T-helper 22 cell (primary cell): ENCODE measurements at places on chromosomes 2 and 18.

GRCh38 chr2:190159453-190159852 is 96.9 kb upstream of the MSTN start:
- no peak for DNase-seq

DNA sequence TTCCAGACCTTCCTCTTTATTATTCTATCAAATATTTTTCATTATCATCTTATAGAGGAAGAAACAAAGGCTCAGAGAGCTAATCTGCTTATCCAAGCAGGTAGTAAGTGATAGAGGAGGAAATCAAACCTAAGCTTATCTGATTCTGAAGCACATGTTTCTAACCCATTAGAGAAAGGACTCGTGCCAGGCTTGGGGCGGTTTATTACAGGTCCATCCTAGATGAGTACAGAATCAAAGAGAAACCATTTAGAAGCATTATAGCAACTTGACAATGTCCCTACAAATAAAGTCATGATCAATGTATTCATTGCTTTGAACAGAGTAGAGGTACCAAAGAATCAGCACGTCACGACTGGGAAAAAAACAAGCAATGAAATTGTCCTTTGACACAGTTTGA is 303.0 kb downstream of the CYRIA start:
- DNase-seq: no peak

DNA sequence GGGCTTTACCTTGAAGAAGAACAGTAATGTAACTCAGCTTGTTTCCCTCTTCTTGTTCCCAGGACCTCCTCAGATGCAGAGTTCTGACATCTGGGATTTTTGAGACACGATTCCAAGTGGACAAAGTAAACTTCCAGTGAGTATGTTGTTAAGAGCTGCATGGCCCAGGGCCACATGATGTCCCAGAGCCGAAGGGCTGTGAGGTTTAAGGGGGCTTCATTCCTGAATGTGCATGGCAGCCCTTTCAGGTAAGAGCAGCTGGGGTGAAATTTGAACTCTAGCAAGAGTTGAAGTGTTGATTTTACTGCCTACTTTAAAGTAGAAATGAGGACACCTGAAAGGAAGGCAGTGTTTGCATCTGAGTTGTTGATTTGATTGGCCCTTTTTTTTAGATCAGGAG is 13.3 kb downstream of the CHMP1B start:
- DNase-seq: no peak

- DNase-seq: no peak
These were observed 796.7 kb upstream of the CELF4 start for GRCh38 chr18:38362286-38362792.

GRCh38 chr2:145110668-145111356 is 590.9 kb upstream of the ZEB2 start:
- DNase-seq: no peak

- DNase-seq: no peak
These were observed 173.4 kb downstream of the EIPR1 start for GRCh38 chr2:3204031-3204821.

DNA sequence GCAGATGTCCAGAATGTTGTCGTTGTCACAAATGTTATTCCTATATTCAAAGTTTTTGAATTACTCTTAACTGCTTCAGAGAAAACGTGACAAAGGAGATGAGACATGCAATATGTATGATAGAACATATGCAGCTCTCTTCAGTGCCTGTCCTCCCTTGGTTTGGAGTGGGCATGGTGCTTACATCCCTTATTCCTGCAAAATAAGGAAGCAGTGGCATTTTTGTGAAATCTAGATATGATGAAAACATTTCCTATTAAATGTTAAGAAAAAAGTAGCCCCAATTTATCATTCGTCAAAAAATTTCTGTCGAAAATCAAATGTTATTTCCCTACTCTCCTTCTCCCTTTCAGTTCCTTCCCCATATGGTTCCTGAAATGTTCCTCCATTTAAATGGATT is 457.5 kb upstream of the FANCL start:
- DNase-seq: no peak

DNA sequence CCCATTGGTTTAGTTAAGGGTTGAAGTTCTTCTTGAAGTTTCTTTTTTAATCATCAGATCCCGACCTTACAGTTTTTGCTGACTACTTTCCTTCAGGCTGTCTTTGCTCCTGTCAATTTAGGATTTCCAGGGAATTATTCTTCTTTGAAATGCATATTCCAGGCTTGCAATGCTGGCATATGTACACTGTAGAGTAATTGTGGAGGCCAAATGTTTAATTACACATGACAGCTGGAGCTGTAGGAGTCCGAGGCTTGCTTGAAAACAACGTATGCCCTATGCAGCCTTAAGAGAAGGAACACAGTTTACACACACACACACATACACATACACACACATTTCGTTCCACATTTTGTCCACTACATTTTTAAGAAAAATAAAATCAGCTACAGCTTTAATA is 602.3 kb downstream of the TMEM182 start:
- no peak for DNase-seq

DNA sequence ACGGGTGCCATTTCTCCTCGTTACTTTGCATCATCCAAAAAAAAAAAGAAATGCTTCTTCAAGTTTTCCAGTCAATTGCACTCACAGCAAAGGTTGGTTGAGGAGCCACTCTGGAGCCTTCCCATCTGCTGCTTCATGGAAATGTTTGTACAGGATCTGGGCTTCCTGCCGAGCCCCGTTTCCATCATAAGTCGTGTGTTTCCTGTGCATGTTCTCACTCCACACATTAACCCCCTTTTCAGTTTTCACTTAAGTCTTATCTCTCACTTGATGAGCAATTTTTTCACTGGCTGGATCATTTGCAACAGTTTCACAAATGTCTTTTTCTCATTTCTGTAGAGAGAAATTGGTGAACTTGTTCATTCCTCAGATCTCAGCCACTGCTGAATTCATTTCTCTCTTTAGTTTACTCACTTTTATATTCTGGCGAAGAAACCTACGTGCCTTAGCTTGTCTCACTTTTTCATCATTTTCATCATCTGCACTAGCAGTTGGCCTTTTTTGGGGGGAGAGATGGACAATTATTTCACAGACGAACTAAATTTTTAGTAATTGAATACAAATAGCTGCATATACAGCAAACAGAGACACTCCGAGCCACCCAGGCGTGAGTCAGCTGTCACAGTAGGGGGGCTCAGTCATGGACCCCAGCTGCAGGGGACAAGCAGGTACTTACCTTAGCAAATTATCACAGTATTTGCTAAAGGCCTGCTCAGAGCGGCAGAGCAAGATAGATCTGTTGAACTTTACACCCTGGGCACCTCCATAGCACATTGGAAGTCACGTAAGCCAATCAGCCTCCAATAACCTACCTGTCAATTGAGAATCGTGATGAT is 750.8 kb upstream of the ID2 start:
- no peak for DNase-seq

GRCh38 chr2:137729305-137729704 is 235.0 kb upstream of the HNMT start:
- no peak for DNase-seq

- DNase-seq: no peak
These were observed 628.7 kb upstream of the PIK3C3 start for GRCh38 chr18:41326311-41326710.

DNA sequence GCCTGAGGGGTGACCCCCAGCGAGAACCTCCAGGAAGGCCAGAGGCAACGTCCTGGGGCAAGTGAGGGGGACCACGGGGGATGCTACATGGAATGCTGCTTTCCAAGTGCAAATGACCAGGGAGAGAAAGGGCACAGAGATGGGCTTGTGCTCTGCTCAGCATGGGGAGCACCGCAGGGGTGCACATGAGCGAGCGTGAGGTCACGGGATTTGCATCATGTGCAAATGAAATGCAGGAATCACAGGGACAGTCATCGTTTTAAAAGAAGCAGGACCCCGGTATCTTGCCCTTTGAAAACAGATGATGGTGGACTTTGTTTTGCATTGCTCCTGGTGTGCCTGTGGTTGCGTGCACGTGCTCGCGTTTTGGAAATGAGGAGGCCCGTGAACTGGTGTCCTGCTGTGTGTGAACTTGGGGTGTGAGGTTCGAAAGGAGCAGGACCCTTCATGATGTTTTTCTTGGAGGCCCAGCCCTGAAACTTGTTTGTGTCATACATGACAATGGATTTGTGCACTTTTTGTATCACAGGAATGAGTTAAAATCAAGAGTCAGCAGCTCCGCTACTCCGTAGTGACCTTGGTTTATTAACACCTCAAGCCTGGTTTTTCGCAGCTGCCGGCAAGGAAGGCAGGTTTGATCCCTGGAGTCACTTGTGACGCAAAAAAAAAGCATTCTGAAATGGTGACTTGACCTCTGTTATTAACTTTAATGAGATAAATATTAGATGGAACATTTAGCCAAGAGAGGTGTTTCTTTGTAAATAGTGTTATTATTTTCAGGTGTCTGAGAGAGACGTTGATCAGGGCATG is 234.5 kb downstream of the LDLRAD4 start:
- no peak for DNase-seq

- no peak for DNase-seq
These were observed 2022.0 kb upstream of the CELF4 start for GRCh38 chr18:39587586-39587985.

DNA sequence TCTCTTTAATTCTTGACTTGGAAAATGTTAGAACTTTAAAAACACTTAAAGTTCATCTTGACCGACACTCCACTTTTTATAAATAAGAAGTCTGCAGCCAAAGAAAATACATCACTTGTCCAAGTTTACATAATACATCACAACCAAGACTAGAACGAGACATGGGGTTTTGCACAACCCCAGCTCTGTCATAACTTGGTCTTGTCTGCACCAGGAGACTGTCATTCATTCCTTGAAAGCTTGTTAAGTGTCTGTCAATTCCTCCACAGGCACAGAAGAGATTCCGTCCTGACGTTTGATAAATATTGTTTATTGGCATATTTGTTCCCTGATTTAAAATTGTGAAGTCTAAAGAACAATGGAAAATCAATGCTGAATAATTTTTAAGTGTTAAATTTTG is 139.5 kb upstream of the SETBP1 start:
- no peak for DNase-seq

DNA sequence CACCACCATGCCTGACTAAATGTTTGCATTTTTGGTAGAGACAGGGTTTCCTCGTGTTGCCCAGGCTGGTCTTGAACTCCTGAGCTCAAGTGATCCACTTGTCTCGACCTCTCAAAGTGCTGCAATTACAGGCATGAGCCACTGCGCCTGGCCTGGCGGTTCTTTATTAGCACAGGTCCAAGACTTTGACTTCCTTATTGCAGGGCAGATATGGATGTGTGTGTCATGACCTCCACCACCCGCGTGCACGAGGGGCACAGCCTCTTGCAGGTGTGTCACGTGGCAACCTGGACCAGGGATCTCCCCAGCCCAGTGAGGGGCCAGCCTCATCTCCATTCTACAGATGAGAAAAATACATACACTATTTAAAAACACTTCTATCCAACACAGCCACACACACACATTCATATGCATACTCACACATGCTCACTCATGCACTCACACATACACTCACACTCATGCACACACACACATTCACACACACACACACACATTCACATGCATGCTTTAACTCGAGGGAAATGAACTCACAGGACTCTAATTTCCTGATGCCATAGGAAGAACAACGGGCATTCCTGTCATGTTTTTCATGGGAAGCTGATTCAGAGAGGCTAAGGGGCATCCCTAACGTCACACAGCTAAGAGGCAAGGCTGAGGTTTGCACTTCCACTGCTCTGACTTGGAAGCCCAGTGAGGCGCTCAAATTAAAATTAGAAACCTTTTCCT is 38.8 kb downstream of the RRM2 start:
- no peak for DNase-seq

- no peak for DNase-seq
These were observed 1.7 kb downstream of the CYTIP start for GRCh38 chr2:157442191-157442590.

- DNase-seq: no peak
These were observed 2.9 kb downstream of the C1QL2 start for GRCh38 chr2:119155633-119156032.
